ENCODE measurements at places on chromosomes 5 and 9.
A peak's percentile ranks its signal among the peaks of the same experiment; 100 is the strongest.

- DNase-seq, result no peak
Observed at GRCh38 chr5:74464512-74465209, 175.9 kb downstream of the ENC1 start.

- DNase-seq, result no peak
Observed at GRCh38 chr9:114008667-114009410, 69.3 kb downstream of the AMBP start.

- DNase-seq, result no peak
Observed at GRCh38 chr9:31135567-31135966, 1248.9 kb upstream of the ACO1 start.

DNA sequence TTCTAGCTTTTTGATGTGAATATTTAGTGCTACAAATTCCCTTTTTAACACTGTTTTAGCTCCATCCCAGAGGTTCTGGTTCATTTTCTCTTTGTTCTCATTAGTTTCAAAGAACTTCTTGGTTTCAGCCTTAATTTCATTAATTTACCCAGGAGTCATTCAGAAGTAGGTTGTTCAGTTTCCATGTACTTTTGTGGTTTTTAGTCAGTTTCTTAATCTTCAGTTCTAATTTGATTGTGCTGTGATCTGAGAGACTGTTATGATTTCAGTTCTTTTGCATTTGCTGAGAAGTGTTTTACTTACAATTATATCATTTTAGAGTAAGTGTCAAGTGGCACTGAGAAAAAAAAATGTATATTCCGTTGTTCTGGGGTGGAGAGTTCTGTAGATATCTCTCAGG, 240.1 kb upstream of the RASA1 start:
- no peak for DNase-seq

GRCh38 chr9:93183663-93184431, at the start of gene WNK2:
Gene WNK2, plus strand, starts transcription at chr9:93184139. Its CDS starts 791 bp downstream, at chr9:93184930.
- peak; percentile 64 for DNase-seq

DNA sequence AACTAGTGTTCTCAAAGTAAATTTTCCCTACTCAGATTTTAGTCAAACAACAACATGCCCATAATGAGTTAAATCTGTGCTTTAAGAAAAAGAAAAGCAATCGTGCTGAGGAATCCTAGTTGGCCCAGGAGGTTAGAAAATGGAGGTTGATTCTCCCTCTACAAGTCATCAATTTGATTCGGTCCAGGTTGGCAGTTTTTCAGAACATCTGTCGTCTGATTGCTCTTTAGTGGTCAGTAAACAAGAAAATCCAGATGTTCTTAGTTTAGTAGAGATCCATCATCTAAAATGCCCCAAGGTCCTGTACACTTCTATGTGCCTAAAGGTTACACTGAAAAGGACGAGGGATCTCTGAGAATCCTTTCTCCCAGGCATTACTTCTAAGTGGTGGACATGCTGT, 659.2 kb downstream of the MTRR start:
- DNase-seq, result no peak

GRCh38 chr5:114390431-114390830, 28.6 kb downstream of the KCNN2 start:
- no peak for DNase-seq

DNA sequence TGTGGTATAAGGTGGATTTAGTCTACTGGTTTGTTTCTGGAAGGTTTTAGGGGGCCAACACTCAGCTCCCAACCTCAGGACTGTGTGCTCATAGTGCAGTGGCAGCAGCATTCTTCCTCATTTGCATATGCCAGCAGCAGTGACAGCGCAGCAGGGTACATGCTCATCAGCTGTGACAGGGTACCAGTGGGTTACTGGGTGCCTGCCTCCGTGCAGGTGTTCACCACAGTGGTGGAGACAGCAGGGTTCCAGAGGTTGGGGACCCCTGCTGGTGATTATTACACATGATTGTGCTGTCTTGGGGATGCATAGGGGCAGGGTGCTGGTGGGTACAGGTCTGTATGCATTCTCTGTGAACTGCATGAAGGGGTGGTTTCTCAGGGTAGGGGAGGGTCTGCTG, 45.5 kb upstream of the IFNE start:
- no peak for DNase-seq

DNA sequence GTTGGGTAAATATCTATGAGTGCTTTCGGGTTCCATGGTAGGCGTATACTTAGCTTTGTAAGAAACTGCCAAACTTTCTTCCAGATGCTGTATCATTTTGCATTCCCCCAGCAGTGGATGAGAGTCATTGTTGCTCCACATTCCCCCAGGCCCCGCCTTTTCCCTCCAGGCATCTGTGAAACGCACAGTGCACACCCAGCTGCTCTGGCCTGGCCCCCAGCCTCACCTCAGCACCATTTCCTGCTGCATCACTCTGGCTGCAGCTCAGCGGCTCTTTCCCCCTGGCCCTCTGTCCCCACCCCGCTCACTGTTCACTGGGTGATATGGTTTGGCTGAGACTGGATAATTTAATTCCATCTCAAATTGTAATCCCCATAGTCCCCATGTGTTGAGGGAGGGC, 76.6 kb upstream of the SPTLC1 start:
- peak; percentile 38 for DNase-seq

- DNase-seq, result no peak
Observed at GRCh38 chr5:144979516-144980264, 809.0 kb downstream of the KCTD16 start.

DNA sequence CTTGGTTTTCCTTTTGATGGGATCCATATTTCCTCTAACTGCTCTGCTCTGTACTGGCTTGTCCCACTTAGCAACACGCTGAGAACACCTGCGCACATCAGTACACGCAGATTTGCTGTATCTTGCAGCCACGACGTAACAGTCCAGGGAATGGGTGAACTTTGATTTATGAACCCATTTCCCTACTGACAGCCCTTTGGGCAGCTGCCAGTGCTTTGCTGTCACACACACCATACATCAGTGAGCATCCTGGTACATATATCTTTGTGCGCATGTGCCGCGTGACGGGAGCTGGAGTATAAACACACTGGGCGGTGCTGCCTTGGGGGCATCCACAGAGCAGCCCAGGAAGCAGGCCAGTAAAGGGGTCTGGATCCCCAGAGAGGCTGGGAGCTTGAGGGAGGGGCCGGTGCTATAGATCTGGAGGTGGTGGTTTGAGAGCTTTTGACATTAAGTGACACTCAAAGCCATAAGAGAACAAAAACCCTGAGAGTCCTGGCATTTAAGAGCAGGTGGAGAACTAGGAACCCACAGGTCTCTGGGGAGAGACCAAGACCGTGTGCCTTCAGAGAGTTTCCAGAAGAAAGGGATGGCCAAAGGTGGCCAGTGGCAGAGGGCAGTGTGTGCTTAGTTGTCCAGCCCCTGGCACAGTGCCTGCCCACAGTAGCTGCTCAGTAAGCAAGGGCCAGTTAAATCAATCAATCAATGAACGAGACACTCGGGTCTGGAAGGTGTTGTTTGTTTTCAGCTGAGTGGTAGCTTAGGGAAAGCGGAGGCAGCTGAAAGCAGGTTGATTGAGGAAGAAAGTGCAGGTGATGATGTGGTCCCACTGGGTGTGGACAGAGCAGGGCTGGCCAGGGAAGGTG, 53.7 kb downstream of the LMX1B start:
- no peak for DNase-seq

DNA sequence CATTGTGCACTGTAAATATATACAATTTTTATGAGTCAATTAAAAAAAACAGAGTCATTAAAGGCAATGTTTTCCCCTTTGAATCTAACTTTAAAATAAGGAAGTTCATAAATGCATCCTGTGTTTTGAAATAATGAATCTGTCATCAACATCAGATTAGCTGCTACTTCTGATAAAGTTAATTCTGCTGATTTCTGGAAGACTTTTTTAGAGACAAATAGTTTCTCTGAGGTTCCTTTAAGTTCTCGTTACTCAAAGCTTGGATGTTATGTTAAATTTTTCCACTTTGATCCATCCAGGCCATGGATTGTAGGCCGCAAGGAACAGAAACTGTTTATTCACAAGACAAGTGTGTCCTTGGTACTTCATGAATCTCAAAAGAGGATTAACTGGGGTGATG, 115.5 kb downstream of the CARTPT start:
- DNase-seq, result no peak

DNA sequence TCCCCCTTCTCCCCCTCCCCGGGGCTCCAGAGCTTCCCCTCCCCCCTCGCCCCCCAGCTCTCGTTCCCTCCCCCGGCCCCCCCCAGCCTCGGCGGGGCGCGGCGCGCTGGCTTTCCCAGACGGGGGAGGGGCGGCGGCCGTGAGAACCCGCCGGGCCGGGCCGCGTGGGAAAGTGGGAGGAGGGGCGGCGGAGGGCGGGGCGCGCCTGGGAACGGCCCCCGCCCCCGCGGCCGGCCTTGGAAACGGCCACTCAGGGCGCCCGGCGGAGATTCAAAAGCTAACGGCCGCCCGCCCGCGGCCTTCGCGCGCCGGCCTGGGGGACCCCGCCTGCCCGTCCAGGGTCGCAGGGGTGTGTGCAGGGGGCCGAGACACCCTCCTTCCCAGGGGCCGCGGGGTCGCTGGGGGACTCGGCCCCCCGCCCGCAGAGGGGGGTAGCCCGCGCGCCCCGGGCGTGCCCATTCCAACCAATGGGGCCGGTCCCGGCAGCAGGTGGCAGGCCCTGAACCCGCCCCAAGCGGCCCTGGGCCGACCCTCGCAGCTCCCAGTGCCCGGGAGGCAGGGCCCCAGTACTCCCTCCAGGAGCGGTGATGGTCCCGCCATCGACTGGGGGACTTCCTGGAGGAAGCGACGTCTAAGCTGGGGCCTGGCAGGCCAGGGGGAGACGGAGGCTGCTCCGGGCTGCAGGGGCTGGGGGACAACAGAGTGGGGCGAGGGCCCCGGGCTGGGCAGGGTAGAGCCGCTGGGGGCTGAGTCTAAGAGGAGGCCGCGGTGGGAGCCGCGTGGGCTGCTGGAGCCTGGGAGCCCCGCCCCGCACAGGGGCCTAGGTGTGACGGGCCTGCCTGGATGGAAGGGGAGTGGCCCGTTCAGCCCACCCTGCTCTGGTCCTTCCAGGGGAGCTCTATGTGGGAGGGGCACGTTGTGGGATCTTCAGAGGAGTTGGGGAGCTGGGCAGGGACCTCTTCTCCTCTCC, 14.2 kb upstream of the NRARP start:
- peak; percentile 87 for DNase-seq

GRCh38 chr5:113293068-113293974, 141.5 kb downstream of the TSSK1B start:
- peak; percentile 15 for DNase-seq

DNA sequence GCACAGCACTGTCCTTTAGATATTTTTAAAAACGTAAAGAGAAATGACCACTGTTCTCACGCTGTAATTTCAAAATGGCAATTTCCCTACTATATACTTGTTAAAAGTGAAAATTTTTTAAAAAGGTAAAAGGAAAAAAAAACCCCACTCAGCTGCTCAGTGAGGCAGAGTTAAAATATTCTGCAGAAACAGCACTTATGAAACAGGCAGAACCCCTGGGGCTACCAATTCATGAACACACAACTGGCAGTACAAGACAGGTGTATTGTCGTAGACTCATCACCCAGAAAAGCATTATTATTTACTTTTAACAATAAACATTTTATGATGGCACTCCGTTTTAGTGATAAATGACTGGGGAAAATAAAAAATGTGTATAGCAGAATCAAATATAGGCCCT, 1.5 kb upstream of the RASGRF2 start:
- DNase-seq, result no peak

- DNase-seq, result no peak
Observed at GRCh38 chr5:87183896-87184295, 83.8 kb upstream of the RASA1 start.

GRCh38 chr9:137619240-137620047, 639 bp downstream of the EHMT1 start:
- peak; percentile 70 for DNase-seq

GRCh38 chr5:132746954-132747615, at the start of gene CCNI2:
Gene CCNI2, plus strand, starts transcription at chr5:132747426. Its CDS starts 70 bp downstream, at chr5:132747496.
- DNase-seq, result peak; percentile 36

DNA sequence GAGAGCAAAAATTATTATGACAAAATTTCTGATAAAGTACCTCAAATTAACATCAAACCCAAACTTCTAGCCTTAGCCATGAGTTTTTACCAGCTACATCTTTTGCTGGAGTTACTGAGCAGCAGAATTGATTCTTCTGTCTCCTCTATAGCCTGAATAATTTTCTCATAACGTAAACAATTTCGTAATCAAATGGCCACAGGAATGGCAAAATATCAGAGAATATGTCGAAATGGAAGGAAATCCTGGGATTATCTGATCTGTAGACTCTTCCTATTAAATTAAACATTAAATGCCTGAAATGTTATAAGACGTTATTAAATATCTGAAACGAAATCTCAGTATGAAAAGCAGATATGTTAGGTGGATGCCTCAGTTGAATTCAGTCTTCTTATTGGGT, 41.1 kb downstream of the LURAP1L start:
- DNase-seq, result no peak

DNA sequence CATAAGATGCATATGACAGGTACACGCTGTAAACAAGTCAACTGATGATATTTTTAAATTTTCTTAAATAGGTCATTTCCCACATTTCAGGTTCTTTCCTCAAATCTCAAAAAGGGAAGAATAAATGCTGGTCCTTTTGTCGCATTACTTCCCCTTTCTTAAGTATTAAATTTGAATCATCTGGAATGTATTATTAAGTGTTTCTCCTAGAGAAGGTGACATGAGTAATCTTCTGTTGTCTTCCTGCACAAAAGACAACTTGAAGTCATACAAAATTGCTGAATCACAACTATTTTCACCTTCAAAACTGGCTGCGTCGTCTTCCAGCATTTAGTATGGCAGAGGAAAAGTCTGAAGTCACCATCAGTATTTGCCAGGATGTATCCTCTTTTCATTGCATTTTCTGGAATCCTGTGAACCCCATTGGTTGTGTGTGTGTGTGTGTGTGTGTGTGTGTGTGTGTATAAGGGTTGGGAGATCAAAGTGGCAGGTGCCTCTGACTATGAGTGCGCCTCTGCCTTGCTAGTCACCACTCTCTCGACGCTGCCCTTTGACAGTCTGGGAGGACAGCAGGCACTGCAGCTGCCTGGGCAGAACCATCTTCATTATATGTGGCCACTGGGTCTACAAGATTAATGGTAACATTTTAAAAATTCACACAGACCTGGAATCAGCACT, 86.9 kb downstream of the MVB12B start:
- DNase-seq, result no peak

GRCh38 chr9:91803151-91803940, 146.7 kb downstream of the ROR2 start:
- DNase-seq, result peak; percentile 29

DNA sequence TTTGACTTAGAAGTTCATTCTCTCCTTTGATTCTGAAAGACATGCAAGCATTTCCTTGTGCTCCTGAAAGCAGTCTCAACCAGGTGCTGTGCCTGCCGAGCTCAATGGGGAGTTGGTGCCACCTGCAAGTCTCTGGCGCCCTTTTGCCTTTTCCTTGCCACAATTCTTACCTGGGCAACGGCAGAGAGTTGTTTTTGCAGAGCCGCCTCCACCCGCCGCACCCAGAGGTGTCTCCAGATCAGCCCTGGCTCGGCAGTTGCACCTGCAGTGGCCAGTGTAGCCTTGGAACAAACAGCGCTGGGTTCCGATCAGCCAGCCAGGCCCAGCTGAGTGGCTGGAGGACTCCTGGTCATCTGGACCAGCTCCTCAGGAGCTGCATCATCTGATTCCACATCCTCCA, 262.9 kb downstream of the IRX2 start:
- DNase-seq, result no peak

All from AG08396 (cell line).